HCT116 (cell line): ENCODE measurements at places on chromosomes 1 and 21. TPM values are rescaled to one million over a fixed set of nuclear protein-coding genes. Genes with fewer than 3 reads are reported as not detected.

- no peaks in the 10 kb centered on the region for H3K4me1 ChIP-seq
- H3K27ac ChIP-seq, result no peak overlapping the region
- DNase-seq, result no peak
- H3K27me3 ChIP-seq, result no peaks in the 10 kb centered on the region
- H3K4me3 ChIP-seq, result no peak overlapping the region
Observed at GRCh38 chr1:172378109-172378760, 42.2 kb upstream of the C1orf105 start.

DNA sequence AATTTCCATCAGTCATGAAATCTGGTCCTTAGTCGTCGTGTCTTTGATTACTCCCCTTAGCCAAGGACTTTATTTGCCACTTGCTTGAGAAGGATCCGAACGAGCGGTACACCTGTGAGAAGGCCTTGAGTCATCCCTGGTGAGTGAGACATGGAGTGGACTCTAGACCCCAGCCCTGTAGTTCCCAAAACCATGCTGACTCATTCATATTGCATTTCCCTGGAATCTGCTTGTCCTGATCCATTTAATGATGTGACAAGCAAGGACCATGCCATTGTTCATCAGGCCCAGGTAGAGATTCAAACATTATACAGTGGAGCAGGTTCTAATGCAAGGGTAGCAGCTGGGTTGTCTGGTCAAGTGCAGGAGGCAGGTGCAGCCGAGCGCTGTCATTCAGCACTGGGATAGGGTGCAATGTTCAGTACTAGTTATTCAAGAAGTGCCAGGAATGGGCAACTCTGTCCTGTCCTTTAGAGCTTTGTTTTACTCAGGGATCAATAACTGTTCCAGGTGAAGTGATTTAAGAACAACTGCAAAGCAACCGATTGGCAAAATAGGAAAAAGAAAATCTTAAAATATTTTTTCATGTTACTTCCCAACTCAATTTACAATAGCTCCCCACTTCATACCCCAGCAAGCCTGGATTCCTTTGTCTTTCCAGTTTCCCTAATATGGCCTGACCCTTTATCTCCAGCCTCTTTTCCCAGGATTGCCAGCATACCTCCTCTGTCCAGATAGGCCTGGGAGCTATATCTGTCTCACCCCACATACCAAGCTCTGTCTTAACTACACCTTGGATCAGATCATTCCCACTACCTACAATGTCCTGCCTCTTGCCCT is 26.5 kb downstream of the CAMK1G start:
- H3K4me1 ChIP-seq, result no peaks in the 10 kb centered on the region

GRCh38 chr1:224098007-224098406 is 15.9 kb upstream of the FBXO28 start:
- no peaks in the 10 kb centered on the region for H3K4me1 ChIP-seq
- no peak overlapping the region for H3K4me3 ChIP-seq
- no peaks in the 10 kb centered on the region for H3K36me3 ChIP-seq

Gene MYCL
- 10.0 TPM for total RNA-seq

DNA sequence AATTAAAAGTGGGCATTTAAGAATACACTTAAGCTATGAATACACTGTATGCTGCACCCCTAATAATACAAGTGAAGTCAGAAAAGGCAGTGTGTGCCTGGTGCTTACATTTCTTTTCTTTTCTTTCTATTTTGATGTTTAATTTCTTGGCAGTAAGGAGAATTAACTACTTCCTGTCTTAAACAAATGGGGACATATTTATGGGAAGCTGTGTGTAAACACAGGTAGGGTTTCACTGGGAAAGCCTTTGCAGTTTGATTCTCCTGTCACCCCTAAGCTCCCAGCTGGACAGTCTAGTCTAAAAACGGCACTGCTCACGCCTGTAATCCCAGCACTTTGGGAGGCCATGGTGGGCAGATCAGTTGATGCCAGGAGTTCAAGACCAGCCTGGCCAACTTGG is 146.0 kb downstream of the MIS18A start:
- DNase-seq, result no peak
- no peaks in the 10 kb centered on the region for H3K36me3 ChIP-seq
- no peak overlapping the region for H3K27ac ChIP-seq
- peaks cover 7% of the 10 kb centered on the region; the same call in 1 of the 2 replicates for H3K4me1 ChIP-seq
- H3K27me3 ChIP-seq, result peaks cover 8% of the 10 kb centered on the region; the same call in 1 of the 2 replicates
- H3K4me3 ChIP-seq, result no peak overlapping the region

Gene KCNK2
- 0.27 TPM for total RNA-seq

DNA sequence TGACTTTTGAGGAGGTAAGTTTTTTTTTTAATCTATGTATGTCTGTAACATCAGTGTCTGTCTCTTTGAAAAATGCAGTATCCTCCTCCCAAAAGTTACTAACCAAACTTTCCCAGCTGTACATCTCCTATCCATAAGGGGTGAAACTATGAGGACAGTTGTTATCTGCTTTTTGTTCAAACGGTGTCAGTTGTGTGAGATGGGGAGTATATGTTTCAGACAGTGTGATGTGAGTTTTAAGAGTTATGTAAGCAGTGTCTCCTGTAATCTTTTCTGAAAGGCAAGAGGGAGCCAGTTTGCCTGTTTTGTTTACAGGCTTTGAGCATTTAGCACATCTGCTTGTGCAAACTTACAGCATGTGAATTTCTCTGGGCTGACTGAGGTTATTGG is 34.8 kb upstream of the CACYBP start:
- DNase-seq, result no peak
- H3K36me3 ChIP-seq, result no peaks in the 10 kb centered on the region
- H3K4me3 ChIP-seq, result no peak overlapping the region
- H3K4me1 ChIP-seq, result peaks cover 2% of the 10 kb centered on the region; the same call in 1 of the 2 replicates
- no peaks in the 10 kb centered on the region for H3K27me3 ChIP-seq

DNA sequence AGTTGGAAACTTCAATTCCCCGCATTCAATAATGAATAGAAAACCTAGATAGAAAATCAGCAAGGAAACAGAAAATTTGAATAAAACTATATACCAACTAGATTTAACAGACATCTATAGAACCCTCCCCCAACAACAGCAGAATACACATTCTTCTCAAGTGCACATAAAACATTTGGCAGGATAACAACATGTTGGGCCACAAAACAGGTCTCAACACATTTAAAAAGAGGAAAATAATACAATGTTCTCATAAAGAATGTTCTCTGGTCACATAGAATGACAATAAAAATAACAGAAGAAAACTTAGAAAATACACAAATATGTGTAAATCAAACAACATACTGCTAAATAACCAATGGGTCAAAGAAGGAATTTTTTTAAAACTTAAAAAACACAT is 24.9 kb downstream of the ITGB3BP start:
- H3K4me1 ChIP-seq, result no peaks in the 10 kb centered on the region
- no peak overlapping the region for H3K27ac ChIP-seq
- DNase-seq, result no peak
- H3K27me3 ChIP-seq, result no peaks in the 10 kb centered on the region
- H3K36me3 ChIP-seq, result no peaks in the 10 kb centered on the region
- no peak overlapping the region for H3K4me3 ChIP-seq

Gene RPS6KC1
- 15.9 TPM for total RNA-seq

Gene AMY2B
- total RNA-seq, result 2.6 TPM

Gene LYPD8
- total RNA-seq, result not detected
